ENCODE measurements at places on chromosomes 1 and 21.

DNA sequence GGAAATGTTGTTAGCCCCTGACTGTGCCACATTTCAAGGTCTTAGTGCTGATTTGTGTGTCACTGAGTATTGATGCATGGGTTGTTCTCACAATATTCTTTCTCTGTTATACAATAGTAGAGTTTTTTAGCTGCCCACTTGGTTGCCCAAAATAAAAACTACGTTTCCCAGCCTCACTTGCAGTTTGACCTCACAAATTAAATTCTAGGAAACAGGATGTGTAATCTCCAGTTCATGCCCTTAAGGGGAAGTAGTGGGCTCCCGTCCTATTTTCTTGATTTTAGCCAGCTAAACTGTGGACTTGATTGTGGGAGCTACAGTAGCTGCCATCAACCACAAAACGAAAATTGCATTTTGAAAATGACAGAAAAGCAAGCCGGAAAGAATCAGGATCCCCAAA lies 27.3 kb upstream of the LAMC1 start:
- no peak for DNase-seq

GRCh38 chr1:194378517-194378916 lies 1192.1 kb upstream of the B3GALT2 start:
- DNase-seq = no peak

- DNase-seq = no peak
Measured at GRCh38 chr1:199725002-199725565, 302.4 kb upstream of the NR5A2 start.

- no peak for DNase-seq
Measured at GRCh38 chr21:37139154-37139553, 66.1 kb downstream of the TTC3 start.

DNA sequence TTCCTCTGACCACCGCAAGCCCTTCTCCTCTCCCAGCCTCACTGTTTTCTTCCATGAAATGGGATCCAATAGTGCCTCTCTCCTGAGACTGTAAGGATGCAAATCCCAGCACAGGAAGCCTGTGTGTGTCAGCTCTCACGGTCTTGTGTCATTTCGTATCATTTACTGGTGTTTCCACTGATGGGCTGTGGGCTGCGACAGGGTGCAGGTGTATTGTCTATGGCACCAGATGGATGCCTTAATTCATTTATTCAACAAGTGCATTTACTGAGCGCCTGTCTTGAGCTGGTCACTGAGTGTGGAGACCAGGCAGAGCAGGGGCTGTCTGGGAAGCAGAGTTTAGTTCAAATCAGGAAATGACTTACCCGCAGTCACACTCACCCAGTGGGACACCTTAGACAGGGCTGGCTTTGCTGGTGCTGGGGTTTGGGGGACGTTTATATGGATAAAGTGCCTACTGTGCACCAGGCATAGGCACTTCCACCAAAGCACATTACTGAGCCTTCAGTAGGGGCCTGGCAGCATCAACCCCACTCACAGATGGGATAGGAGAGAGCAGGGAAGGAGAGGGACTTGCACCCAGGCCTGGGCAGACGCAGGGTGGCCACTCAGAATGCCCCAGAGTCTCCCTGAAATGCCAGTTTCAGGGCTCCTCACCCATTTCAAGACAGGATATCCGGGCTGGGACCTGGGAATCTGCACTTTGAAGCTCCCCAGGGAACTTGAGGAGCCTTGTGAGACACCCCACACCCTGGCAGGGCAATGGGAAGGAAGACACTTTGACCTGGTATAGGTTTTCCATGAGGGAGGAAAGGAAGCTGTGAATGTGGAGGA lies 398.9 kb downstream of the MATN1 start:
- DNase-seq = no peak

DNA sequence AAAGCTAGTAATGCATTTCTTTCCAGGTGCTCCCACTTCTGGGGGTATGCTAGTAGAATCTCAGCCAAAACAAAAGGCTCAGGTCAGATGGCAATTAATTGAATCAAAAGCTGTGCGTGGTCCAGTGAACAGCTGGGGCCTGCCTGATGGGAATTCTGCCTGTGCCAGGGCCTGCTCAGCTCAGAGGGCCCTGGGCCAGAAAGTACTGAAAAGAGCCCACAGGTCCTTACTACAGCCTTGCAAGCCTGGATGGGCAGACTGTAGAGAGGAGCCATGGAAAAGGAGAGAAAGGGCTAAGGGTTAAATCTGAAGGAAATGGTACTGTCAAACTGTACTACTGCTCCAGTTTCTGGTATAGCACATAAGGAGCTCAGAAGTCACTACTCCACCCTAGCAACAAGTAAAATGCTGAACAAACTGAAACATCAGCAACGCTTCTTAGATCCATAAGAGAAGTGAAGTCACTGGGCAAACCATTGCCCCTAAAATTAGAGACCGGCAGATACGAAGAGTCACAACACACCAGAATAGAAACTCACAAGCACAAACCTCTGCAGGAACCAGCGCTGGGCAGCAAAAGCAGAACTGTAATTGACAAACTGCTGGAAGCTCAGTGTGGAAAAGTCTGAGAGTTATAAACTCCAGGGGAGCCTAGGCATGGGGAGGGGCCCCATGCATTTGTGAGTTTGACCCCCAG lies 121.1 kb upstream of the SYT6 start:
- DNase-seq = no peak

DNA sequence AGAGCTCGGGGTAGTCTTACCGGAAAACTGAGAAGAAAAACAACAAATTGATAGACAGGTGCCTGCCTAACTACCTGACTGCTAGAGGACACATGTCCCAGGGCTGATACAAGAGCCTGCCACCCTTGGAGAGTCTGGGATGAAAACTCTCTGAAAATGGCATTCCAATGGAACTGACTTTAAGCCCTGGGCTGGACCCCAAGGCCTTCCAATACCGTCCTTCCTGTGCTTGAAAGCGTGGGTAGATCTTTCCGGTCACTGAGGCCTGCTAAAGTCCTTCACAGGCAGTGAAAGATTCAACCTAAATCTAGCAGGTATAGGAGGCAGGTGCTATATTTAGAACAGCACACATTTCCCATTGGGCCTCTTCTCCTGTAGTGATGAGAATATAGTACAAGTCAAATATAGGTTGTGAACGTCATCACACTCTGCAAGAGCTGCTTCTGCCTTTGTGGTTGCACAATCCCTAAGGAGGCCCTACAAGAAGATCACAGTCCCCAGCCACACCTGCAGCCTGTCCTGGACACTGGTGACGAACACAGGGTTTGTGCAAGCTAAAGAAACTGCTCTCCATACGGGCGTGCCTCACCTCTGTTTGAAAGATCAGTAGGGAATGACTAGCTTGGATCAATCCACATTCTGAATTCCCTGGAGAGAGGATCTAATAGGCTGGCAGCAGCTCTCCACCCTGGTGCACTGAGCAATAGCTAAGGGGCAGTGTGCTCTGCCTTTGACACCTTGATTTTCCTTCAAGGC lies 876 bp upstream of the CHML start:
- no peak for DNase-seq

DNA sequence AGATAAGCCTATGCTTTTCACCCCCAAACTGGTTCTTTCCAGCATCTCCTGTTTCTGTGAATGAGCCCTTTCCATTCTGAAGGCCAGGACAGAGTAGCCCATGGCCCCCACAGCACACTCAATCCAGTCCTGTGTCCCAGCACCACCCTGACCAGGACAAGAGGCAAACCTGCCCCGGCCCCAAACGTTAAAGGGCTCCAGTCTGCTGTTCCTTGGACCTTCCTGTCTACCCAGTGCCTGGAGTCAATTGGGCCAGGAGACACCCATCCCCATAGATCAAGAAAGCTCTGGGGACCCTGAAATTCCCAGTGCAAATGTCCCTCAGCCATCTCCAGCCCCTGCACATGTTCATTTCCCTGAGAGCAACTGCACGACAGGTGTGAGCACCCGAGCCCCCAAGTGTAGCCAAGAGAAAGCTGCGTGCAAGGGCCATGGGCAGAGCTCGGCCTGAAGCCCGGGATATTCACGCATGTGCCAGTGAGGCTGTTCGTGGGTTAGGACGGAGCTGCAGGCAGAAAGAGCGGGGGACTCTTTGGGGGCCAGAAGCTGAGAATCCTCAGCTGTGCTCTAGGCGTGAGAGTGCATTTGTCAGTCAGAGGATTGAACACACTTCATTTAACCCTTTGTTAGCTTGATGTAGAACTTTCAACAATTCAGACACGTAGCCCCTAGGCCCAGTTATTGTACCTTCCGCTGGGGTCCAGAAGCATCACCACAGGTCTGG lies 4.2 kb upstream of the RIPK4 start:
- no peak for DNase-seq

- DNase-seq = no peak
Measured at GRCh38 chr1:36705629-36706028, 222.9 kb upstream of the CSF3R start.

- no peak for DNase-seq
Measured at GRCh38 chr21:39800311-39800710, 55.3 kb downstream of the IGSF5 start.

GRCh38 chr1:172163498-172164215 lies 256.8 kb upstream of the C1orf105 start:
- DNase-seq = no peak

- no peak for DNase-seq
Measured at GRCh38 chr1:67755619-67756018, 70.6 kb downstream of the GADD45A start.

DNA sequence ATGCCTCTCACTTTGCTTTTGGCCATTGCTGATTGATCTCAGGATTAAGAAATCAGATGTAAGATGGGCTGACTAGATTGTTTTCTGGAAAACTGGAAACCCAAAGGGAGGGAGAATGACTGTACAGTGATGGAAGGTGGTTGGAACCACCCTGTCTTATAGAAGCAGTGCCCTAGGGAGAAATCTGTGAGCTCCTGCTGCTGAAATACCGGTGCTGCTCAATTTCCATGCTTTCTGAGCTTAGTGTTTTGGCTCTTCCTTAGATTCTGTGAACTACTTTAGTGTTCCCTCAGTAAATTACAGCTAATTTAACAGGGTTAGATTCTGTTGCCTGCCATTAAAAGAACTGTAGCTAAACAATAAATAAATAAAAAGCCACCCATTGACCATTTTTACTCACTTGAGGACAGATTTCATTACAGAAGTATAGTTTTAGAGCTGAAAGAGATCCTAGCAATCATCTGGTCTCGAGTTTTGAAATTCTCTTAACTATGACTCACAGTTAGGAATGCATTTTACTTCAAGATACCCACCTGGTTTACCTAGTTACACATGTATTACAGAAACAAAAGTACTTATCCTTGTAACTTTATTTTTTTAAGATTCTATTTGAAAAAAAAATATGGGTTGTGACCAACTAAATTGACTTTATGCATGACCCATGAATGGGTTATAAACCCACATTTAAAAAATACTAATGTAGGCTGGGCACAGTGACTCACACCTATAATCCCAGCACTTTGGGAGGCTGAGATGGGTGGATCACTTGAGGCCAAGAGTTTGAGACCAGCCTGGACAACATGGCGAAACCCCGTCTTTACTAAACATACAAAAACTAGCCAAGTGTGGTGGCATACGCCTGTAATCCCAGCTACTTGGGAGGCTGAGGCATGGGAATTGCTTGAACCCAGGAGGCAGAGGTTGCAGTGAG lies 33.2 kb downstream of the CAMSAP2 start:
- DNase-seq = no peak

DNA sequence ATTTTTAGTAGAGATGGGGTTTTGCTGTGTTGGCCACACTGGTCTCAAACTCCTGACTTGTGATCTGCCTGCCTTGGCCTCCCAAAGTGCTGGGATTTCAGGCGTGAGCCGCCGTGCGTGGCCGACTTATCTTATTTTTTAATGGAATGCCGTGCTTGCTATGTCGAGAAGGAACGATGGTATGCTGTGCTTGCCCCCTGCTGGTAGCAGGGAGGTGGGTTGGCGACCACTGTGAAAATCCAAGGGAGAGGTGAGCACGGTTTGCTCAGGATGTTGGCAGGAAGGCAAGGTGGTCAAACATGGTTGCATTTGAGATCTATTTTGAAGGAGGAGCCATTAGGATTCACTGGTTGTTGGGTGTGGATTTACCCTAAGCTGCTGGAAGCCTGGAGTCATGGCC lies 45.8 kb upstream of the RCC2 start:
- DNase-seq = no peak

GRCh38 chr21:34797921-34798535 lies 129.2 kb downstream of the CLIC6 start:
- no peak for DNase-seq

DNA sequence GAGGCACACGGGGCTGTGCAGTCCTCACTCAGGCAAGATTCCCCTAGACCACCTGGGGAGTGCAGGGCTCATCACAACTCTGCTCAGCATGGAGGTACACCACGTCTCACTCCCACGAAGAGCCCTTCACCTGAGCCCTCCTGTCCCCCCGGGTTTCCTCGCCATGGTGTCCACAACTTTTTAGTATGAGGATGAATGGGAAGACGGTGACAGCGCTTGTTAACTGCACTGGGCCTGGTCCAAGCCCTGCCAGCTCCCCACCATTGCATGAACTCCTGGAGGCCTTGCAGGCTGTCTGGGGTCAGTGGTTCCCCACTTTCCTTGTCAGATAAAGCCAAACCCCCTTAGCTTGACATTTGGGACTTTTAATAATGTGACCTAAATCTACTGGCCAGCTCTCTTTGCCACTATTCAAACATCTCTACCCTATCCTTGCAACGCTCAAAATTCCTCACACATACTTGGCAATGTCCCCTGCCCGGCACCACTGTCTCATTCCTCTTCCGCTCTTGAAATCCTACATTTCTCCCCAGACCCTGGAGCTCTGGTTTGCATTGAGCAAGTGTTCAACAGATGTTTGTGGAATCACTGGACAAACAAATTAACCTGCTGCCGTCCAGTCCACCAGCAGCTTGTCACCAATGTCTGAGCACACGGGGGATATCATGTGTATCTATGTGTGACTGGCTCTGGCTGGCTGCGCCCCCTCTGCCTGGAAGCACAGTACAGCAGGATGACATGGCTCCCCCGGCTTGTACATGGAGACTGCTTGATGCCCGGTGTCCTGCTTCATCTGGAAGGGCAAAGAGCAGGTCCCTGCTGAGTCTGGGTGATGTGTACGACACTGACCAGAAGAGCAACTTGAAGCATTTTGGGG lies 11.2 kb downstream of the TMEM9 start:
- DNase-seq = no peak
